Activated CD8-positive, alpha-beta memory T cell treated with anti-CD3 and anti-CD28 coated beads for 1 hour (primary cell): ENCODE measurements at places on chromosomes 1 and 21.

GRCh38 chr1:18580691-18581419 lies 49.8 kb upstream of the PAX7 start:
- no peak for DNase-seq

- DNase-seq, result no peak
These were observed 337.5 kb downstream of the CHRM3 start for GRCh38 chr1:239723776-239724367.

DNA sequence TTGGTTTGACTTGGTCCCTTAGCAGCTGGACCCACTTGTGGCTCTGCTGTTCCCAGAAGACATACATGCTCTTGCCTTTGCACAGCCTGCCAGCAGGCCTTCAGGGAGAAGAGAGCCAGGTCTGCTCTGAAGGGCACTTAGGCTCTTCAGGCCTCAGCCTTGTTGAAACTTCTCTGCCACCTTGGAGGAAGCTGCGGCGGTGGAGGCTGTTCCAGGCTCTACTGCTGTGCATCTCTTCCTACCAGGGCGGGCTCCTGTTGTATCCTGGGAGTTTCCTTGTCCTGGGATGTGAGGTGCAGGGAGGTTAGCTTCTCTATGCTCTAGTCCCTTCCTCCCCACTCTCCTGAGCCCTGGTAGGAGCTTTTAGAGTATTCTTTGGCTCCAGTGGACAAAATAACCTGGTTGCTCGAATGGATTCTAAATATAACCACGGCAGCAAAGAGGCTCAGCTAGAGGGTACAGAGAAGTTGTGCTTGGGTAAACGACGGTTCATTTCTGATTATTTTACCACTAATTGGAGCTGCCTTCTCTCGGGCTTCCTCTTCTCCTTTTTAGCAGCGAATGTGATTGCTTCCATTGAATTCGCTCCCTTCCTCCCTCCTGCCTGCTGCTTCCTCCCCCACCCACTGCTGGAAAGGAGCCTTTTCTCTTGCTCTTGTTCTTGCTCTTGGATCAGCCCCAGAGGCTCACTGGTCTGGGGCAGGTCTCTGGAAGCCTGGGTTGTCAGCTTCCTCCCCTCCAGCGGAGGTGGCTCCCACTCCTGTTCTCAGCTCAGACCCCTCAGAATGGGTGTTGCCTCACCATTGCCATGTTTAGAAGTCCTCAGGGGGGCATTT lies 126.6 kb upstream of the CACNA1E start:
- no peak for DNase-seq

DNA sequence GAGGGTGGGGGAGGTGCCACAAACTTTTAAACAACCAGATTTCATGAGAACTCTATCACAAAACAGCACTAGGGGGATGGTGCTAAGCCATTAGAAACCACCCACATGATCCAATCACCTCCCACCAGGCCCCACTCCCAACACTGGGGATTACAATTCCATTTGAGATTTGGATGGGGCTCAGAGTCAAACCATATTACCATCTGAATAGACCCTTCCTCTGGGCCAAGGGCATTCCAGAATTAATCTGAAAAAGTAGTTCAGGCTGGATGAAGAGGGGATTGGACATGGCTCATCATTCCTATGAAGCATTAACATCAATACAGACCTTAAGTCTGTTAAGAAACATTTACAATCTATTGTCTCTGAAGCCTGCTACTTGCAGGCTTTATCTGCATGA lies 149.9 kb upstream of the DNAH14 start:
- no peak for DNase-seq

DNA sequence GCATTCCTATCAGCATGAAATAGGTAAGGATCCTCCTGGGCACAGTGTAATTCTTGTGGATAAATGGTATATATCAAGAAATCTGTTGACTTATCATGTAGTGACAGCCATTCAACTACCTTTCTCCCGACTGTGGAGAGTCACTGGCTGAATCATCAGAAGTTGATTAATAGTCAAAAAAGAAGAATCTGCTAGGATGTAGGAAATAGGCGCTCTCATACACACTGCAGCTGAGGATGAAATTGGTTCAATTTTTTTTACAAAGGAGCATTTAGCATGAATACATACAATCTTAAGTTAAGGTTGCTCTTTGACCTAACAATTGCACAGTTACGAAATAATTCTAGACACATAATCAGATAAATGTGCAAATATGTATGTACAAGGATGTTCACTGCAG lies 486.8 kb downstream of the ADGRL2 start:
- no peak for DNase-seq

GRCh38 chr1:223835754-223836153 lies 10.0 kb downstream of the TP53BP2 start:
- DNase-seq, result no peak

DNA sequence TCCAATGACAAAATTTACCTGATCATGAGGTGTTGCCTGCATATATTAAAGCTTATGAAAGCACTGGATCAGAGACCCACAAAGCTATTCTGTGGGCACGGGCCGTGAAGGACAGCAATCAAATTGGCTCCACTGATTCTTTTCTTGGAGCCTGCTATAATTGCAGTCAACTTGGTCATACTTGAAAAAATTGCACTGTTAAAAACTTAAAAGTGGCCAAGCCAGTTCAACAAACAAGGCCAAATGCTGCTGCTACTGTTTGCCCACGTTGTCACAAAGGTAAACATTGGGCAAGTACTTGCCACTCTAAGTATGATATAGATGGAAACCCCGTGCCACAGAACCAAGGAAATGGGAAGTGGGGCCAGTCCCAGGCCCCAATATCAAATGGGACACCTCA lies 37.8 kb downstream of the CYP4A11 start:
- no peak for DNase-seq

DNA sequence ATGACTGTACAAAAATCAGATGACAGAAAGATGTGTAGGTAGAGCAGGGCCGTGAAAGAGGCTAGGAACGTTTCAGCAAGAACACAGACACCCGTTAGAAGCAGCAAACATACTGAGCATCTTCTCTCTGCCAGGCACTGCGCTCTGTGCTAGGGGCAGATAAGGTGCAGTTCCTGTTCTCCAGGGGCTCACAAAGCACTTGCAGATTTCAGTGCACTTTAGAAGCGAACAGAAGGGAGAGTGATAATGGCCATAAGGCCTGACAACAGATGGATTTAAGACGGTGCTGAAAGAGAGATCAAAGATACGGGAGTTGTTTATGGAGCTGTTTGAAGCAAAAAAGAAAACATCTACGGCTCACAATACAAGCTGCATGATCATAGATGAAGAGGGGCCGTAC lies 200.3 kb upstream of the FOXD3 start:
- DNase-seq, result no peak
